ENCODE measurements at places on chromosomes 11 and 22.

DNA sequence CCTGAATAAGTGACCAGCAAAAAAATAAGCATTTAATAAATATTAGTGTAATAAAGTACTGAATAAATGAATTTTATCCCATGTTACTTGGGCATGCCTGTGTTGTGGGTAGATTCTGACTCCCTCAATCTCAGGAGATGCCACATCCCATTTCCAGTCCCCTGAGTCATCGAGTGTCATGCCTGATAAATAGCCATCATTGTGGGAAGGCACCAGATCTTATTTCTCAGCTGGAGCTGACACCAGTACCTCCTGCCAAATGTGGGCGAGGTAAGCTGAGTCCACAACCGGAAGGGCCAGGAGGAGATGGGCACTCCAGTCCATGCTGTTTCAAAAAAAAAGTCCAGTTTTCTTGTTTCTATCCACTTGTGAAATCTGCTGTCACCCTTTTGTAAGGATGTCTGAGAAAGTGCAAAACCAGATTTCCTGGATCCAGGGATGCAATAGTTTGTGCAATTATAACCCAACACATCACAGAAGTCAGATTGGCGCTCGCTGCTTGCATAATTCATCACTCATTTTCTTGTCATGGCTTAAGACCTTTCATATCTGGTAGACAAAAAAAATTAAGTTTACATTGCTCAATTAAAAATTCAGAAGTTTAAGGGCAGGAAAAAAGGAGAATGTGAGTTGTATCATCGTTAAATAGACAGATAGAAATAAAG lies 311.6 kb downstream of the MIAT start:
- no peak for DNase-seq

- no peak for DNase-seq
These were observed 1.0 kb upstream of the KLHL35 start for GRCh38 chr11:75434051-75434450.

GRCh38 chr11:130766650-130767565 lies 149.4 kb downstream of the SNX19 start:
- no peak for DNase-seq

- DNase-seq: no peak
These were observed 22.0 kb upstream of the FIBIN start for GRCh38 chr11:26971961-26972360.

DNA sequence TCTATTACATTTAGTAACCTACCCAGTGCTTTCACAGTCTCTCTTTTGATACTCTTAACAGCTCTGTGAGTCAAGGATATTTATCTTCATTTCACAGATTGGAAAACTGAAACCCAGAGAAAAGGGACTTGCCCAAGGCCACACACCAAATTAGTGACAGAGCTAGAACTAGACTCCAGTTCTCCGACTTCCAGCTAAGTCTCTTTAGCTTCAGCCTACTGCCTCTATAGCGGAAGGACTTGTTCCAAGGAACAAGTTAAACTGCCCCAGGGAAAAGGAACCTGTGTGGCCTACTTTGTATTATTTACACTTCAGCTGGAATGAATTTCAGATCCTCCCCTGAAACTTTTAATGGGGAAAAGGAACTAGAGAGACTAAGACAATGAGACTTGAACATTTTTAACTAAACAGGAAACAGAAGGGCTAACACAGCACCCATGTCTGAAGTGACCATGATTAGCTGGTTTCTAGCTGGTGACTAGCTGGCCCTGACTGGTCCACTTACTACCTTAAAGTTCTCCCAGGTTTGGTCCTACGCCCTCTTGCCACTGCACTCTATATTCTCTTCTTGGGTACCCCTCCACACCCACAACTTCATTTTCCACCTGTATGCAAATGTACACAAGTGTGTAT lies 1.3 kb downstream of the LRRC51 start:
- DNase-seq: no peak

GRCh38 chr22:30261134-30261533 lies 5.5 kb downstream of the OSM start:
- no peak for DNase-seq

GRCh38 chr22:30206944-30207343 lies 39.6 kb downstream of the LIF start:
- no peak for DNase-seq

DNA sequence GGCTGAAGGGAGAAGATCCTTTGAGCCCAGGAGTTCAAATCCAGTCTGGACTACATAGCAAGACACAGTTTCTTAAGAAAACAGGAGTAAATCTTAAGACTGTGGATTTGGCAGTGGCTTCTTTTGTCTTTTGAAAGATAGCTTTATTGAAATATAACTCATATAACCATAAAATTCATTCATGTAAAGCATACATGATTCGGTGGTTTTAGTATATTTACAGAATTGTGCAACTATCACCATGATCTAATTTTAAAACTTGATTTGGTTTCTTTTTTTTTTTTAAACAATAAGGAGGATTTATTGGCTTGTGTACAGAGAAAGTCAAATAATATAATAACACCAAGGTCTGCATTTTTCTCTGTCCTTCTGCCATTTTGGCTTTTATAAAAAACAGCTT lies 23.1 kb upstream of the PSMA1 start:
- DNase-seq: no peak

DNA sequence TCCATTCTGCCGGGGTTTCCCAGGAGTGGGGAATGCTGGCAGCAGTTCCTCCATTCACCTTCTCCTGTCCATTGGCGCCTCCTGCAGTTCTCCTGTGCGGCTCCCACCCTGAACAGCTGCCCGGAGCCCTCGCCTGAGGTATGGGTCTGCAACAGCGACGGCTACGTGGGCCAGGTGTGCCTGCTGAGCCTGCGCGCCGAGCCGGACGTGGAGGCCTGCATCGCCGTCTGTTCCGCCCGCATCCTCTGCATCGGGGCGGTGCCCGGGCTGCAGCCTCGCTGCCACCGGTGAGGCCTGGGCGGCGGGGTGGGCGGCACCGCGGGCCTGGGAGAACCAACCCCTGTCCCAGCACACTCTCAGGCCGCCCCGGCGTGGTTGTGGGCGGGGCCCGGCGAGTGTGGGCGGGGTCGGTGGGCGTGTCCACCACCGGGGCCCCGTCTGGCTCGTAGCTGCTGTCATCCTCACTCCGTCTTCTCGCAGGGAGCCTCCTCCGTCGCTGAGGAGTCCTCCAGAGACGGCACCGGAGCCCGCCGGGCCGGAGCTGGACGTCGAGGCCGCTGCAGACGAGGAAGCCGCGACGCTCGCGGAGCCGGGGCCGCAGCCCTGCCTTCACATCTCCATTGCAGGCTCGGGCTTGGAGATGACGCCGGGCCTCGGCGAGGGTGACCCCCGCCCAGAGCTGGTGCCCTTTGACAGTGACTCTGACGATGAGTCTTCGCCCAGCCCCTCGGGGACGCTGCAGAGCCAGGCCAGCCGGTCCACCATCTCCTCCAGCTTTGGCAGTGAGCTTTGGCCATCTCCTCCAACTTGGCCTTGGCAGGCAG lies 14.0 kb upstream of the RELT start:
- DNase-seq: no peak

GRCh38 chr22:40789131-40789530 lies 30.0 kb downstream of the SLC25A17 start:
- DNase-seq: no peak

DNA sequence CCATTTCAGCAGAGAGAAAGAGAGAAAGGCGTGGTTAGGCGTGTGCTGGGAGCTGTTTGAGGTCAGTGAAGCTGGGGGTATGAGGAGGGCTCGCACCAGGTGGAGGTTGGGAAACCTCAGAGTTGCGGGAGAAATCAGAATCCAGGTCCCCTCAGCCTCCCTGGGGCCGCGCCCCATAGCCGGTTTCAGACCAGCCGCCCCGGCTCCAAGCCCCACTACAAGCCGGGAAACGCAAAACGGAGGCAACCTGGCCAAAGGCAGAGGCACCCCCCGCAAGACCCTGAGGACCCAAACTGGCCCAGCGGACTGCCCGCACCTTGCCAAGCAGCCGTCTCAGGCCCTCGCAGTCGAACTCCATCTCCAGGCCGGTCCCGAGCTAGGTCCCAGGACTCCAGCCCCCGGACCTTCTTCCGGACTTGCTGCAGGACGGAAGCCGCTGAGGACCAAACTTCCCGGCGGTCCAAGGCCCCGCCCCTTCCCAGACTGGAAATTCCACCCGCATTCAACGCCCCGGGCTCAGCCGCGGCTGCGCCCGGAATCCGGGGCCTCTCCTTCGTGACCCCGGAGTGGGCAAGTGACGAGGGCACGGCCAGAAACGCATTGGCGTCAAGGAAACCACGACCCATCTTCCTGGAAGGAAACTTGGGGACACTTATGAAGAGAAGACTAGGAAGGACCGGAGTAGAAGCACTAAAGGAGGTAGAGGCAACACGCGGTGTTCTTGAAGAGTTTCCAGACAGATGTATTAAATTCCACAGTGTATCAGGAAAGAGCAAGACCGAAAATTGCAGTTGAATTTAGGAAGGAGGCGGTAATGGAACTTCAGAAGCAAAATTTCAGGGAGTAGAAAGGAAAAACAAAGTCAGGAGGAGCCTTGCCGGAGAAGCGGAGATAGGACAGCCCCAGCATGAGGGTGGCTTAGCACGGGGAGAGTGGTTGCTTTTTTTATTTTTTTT lies at the start of gene UEVLD:
Gene UEVLD (minus strand): TSS at position 438 of the 956 bp plus-strand sequence. CDS start 80 bp downstream, at position 358.
- DNase-seq: peak; percentile 83
